ENCODE measurements at places on chromosomes 6 and 20. TPM values are rescaled to one million over a fixed set of nuclear protein-coding genes. Genes with fewer than 3 reads are reported as not detected.

Gene F13A1
- total RNA-seq = not detected

Gene TMEM170B
- total RNA-seq = 3.6 TPM

Gene CST8
- not detected for total RNA-seq

Gene C2
- 8.2 TPM for total RNA-seq

Gene SCRT2
- not detected for total RNA-seq

Gene OPN5
- total RNA-seq = not detected

Gene ARHGAP40
- total RNA-seq = not detected

Gene RFX6
- total RNA-seq = not detected

Gene WFDC5
- not detected for total RNA-seq

Gene C6orf141
- total RNA-seq = not detected

Gene LGSN
- not detected for total RNA-seq

Gene RUNX2
- 13.9 TPM for total RNA-seq

Gene LAMA5
- 0.05 TPM for total RNA-seq

Gene EIF2S2
- 48.6 TPM for total RNA-seq

All from naive thymus-derived CD4-positive, alpha-beta T cell (primary cell).